ENCODE measurements at places on chromosomes 12 and 14.

GRCh38 chr14:49702725-49703124, 9.8 kb downstream of the KLHDC1 start:
- DNase-seq, result no peak

GRCh38 chr12:68733661-68734071, 12.3 kb upstream of the SLC35E3 start:
- no peak for DNase-seq

DNA sequence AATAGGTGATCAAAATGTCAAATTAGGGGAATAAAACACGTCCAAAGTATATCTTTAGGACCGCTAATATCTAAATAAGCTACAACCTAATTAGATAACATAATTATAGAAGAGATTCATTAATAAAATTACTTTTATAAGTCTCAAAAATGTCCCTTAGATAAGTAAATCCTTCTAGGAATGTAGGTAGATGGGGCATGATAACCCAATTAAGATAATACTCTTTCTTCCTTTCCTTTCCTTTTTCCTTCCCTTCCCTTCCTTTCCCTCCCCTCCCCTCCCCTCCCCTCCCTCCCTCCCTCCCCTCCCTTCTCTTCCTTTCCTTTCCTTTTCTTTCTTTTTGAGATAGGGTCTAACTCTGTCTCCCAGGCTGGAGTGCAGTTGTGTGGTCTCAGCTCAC, 11.0 kb upstream of the SLC2A3 start:
- no peak for DNase-seq

- no peak for DNase-seq
Observed at GRCh38 chr12:132161796-132162507, 17.7 kb downstream of the NOC4L start.

- no peak for DNase-seq
Observed at GRCh38 chr12:82955043-82955442, 268.3 kb downstream of the TMTC2 start.

DNA sequence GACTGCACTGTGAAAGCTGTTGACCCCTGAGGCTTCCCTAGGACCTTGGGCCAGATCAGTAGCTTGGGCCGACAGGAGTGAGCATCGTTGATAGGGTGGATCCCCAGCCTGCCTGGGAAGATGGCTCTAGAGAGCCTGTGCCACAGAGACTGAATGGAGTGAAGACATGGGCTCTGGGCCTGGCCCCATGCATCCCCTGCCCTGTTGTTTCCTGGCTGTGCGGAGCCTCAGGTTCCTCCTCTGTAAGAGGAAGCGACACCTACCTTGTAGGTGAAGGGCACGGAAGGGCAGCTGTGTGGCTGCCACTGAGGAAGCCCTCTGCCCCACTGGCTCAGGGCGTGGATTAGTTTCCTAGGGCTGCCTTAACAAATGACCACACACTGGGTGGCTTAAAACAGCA, 23.9 kb downstream of the PLEKHG3 start:
- no peak for DNase-seq

- DNase-seq, result no peak
Observed at GRCh38 chr14:27085500-27085899, 487.7 kb upstream of the NOVA1 start.

- no peak for DNase-seq
Observed at GRCh38 chr14:96104469-96105057, 65.4 kb downstream of the C14orf132 start.

DNA sequence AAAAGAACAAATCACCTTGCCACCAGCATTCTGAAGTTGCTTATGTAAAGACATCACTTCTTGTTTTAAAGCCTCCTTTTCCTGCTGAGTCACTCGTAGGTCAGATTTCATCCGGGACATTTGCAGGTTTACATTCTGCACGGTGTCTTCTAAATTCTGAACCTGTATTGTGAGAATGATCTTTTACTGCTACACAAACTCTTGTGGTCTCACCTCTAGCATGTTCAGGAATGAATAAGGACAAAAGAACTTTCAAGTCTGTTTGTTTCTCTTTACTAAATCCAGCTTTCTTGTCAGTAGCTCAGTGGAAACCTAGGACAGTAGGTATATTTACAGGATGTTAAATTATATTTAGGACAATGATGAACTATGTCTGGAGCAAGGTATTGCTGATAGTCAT, 73.5 kb upstream of the SAV1 start:
- DNase-seq, result no peak

DNA sequence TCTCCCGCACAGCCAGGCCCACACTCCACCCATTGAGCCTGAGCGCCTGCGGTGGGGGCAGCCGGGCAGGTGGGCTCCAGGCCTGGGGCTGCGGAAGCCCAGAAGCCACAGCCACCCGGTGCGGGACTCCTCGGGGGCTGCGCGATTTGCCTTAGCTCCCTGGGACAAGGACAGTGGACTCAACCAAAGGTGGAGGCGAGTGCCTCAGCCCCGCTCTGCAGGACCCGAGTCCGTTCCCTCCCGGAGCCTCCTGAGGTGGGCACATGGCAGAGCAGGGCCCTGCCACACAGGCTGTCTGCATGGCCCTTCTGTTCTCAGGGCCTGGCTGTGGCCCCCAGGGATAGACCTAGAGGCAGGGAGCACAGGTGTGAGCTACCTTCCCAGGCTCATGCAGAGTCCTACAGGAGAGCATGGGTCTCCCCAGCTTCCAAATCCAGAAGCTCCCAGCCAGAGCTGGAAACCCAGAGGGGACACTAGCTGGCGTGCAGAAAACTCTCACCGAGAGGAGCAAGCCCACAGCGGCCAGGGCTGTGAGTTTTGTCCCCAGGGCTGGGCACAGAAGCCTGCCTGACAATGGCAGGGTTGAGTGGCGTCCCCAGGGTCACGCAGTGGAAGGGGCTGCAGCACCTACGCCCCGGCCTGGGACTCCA, 22.2 kb upstream of the LRTM2 start:
- DNase-seq, result no peak

DNA sequence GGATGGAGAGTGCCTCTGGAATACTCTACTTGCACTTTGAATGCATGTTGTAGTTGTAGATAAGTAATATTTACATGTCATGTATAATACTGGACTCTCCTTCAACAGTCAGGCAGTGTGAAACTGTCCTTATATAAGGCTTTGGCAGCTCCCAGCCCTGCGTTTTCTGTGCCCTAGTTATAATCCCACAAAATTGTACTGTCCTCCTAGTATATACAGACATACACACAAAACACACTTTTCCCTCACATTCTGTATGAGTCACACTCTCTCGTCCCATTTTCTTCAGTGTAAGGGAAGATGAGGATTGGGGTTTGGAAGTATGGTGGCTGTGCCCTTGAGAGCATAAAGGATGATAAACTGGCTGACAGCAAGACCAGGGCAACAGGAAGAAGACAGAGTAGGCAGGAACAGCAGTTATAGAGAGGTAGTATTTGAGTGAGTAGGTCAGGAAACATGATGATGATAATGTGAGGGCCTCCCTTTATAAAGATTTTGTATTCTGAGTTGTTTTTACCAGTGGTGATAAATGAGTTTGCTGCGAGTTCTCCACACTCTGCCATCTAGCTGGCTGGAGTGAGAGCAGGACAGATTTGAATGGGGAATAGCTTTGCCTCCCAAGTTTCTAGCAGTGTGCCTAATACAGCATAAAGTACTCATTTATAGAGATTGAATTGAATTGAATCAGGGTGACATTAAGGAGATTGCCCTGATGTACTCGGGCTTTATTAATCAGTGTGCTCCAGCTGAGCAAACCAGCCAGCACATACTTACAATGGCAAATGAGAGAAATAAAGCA, 5.0 kb downstream of the CREBL2 start:
- DNase-seq, result no peak

GRCh38 chr14:76820700-76821099, 5.5 kb upstream of the LRRC74A start:
- no peak for DNase-seq

DNA sequence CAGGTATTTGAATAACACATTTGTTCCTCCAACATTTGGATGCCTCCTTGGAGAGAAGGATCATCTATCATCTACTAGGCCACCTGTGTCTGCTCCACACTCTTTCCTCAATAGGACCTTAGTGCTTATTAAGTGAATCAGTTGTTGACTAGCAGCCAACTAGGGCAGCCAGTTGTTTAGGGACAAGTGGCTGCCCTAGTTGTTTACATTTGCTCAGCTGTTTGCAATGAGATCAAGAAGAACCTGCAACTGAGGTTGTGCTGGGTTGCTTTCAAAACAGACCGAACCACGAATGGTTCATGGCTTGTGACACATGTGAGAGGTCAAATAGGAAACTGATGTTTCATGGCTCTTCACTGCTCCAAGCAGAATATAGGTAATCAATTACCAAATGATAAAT, 53.8 kb downstream of the TMCC3 start:
- DNase-seq, result no peak

- DNase-seq, result no peak
Observed at GRCh38 chr14:90139199-90139598, 77.4 kb downstream of the KCNK13 start.

GRCh38 chr14:28243600-28243999, 523.0 kb upstream of the FOXG1 start:
- no peak for DNase-seq

DNA sequence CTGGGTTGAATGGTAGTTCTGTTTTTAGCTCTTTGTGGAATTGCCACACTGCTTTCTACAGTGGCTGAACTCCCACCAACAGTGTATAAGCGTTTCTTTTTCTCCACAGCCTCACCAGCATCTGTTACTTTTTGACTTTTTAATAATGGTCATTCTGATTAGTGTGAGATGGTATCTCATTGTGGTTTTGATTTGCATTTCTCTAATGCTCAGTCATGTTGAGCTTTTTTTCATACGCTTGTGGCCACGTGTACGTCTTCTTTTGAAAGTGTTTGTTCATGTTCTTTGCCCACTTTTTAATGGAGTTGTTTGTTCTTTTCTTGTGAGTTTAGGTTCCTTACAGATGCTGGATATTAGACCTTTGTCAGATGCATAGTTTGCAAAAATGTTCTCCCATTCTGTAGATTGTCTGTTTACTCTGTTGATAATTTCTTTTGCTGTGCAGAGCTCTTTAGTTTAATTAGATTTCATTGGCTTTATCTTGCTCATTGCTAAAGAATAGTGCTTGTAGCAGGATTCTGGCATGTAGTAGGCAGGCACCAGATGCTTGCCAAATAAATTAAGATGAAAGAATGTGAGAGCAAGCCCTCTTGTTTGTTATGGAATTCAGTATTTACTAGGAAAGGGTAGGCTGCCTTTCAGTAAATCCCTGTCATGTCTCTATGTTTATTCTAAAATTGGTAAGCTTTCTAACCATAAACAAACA, 86.8 kb downstream of the PDE3A start:
- no peak for DNase-seq

DNA sequence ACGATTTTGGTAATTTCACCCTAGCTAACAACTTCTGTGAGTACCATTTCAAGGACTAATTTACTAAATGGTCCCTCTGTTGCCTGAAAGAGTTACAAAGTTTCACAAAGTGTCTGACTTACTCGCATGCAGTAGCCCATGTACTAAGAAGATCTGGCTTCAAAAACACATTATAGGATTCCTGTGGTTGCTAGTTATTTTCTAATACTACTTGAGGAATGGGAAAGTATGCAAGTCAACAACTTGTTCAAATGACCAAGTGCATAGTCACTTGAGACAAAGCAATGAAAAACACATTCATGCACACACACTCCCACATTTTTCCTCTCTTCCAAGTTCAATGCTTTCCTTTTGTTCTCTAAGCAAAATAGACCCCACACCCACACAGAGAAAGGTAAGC, 219.7 kb upstream of the TMPO start:
- no peak for DNase-seq

DNA sequence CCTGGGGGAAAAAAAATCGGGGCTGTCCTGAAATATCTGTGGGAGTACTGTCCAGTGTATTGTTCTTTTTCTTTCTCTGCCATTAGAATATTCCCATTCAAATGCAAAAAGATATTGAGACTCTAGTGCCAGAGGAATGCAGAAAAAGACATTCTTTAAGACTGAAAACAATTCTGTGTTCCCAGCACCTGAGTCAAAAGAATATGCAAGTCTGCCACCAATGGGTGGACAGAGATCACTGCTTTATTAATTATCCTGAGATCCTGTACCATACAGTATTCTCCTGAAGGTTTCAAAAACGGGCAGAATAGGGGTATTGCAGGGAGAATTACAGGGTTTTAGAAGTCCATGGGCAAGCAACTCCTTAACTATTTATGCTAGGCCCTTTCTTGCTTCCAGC, 361.8 kb downstream of the C12orf50 start:
- DNase-seq, result no peak

DNA sequence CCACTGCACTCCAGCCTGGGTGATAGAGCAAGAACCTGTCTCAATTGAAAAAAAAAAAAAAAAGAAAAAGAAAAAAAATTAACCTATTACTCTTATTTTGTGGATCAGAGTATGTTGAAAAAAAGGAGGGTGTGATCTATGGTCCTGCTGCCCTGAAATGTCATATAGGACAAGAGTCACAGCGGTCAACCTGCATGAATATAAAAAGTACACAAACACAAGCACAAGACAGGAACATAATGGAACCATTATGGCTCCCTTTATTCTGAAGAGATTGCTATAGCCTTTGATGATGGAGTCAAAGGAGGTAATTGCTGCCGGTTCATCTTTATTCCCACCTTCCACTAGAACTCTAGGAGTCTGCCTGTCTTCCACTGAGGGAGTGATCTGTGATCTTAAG, 96.9 kb downstream of the NTN4 start:
- no peak for DNase-seq

- DNase-seq, result no peak
Observed at GRCh38 chr14:73526036-73526984, 10.6 kb upstream of the ACOT1 start.

- no peak for DNase-seq
Observed at GRCh38 chr12:82660541-82661325, 26.0 kb upstream of the TMTC2 start.

DNA sequence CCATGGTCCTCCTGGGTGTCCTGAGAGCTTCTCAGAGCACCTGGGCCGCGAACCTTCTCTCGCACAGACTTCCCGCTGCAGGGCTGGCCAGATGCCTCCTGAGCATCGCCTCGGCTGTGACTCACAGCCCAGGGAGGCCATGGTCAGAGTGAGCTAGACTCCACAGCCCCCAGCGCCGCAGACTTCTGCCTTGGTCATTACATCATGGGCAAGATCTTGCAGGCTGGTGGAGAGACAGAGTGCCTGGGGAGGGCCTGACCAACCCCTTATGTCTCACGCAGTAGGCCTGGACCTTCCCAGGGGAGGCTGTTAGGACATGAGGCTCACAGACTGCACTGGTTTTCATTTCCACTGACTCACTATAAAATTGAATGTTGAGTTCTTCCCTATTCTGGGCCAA, 41.8 kb downstream of the SMOC1 start:
- DNase-seq, result no peak

GRCh38 chr12:51773145-51773869, 75.2 kb downstream of the FIGNL2 start:
- no peak for DNase-seq

GRCh38 chr12:52611080-52611468, 7.3 kb downstream of the KRT73 start:
- no peak for DNase-seq

GRCh38 chr12:42141981-42142606, 2.6 kb downstream of the GXYLT1 start:
- no peak for DNase-seq

Measured in stimulated activated CD8-positive, alpha-beta memory T cell treated with anti-CD3 and anti-CD28 coated beads, Interleukin-4, amount 100 ng/mL, for 1 hour (primary cell).